ENCODE measurements at places on chromosomes 2 and 18. TPM values are rescaled to one million over a fixed set of nuclear protein-coding genes. Genes with fewer than 3 reads are reported as not detected.
A peak's percentile ranks its signal among the peaks of the same experiment; 100 is the strongest.

DNA sequence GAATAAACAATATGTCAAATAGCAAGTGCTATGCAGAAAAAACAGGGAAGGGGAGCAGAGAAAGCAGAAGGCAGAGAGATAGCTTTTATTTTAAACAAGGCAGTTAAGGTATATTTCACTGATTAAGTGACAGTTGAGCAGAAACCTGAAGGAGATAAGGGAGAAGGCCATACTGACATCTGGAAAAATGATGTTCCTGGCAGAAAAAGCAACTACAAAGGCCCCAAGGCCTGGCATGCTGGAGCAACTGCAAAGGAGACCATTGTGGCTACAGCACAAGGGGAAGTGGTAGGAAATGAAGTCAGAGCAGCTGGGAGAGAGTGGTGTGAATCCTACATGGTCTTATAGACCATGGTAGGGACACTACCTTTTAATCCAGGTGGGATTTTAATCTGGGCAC, 8.9 kb upstream of the PCBP1 start:
- H3K36me3 ChIP-seq, result peaks cover 36% of the 10 kb centered on the region
- peak overlapping the region; percentile 35 for H3K4me3 ChIP-seq
- H3K27ac ChIP-seq, result peak overlapping the region; percentile 82
- H3K4me1 ChIP-seq, result peaks cover 45% of the 10 kb centered on the region
- H3K27me3 ChIP-seq, result no peaks in the 10 kb centered on the region

DNA sequence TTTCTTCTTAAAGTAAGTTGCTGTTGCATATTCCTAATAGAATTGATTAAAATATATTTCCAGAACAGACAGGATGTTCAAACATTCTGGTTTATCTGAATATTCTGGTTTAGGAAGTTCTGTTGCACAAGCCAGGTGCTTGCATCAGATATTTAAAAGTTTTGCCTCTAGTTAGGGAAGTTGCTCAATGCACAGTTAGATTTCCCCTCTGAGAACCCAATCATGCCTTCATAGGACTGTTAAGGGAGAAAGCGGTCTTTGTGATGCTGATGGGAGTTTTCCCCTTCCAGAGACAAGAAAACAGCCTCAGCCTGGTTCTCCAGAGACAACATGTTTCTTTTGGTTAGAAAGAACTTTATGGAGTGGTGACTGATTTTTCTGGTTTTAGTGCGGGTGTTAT, 65.6 kb upstream of the REV1 start:
- DNase-seq, result no peak
- no peak overlapping the region for H3K4me3 ChIP-seq
- no peak overlapping the region for H3K27ac ChIP-seq
- no peaks in the 10 kb centered on the region for H3K36me3 ChIP-seq
- no peaks in the 10 kb centered on the region for H3K27me3 ChIP-seq

RIT2 gene
- not detected for total RNA-seq

- no peak overlapping the region for H3K27ac ChIP-seq
- peaks cover 7% of the 10 kb centered on the region for H3K36me3 ChIP-seq
- no peak for DNase-seq
- peaks cover 15% of the 10 kb centered on the region for H3K27me3 ChIP-seq
- H3K4me1 ChIP-seq, result no peaks in the 10 kb centered on the region
- no peak overlapping the region for H3K4me3 ChIP-seq
Measured at GRCh38 chr2:240229603-240230235, 89.3 kb upstream of the OTOS start.

DNA sequence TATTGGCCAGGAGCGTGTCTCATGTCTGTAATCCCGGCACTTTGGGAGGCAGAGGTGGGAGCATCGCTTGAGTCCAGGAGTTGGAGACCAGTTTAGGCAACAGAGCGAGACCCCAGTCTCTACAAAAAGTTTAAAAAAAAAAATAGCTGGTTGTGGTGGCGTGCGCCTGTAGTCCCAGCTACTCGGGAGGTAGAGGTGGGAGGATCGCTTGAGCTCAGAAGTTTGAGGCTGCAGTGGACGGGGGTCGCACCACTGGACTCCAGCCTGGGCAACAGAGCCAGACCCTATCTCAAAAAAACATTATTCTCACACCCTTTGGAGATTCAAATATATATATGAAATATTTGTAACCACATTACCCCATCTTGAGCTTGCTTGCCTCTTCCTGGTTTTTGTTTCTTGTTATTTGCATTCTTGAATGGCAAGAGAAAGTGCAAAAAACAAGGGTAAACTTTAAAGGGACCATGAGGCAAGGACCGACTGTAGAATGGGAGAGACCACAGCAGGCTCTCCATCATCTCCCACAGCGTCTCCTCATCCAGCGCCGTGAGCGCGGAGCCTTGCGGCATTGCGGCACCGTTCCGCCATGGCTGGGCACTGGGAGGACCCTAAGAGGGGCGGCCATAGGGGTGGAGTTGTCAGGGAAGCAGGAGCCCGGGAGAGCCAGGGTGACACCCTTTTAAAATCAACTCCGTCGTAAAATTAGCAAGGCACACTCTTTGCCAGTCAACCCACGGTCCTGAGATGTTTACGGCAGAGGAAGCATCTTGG, 1.4 kb downstream of the ELP2 start:
- H3K36me3 ChIP-seq, result peaks cover 9% of the 10 kb centered on the region
- H3K27ac ChIP-seq, result peak overlapping the region; percentile 95
- peaks cover 59% of the 10 kb centered on the region for H3K4me1 ChIP-seq
- H3K27me3 ChIP-seq, result no peaks in the 10 kb centered on the region
- no peak for DNase-seq
- peak overlapping the region; percentile 94 for H3K4me3 ChIP-seq

IDH1 gene
- 18.6 TPM for total RNA-seq

DNA sequence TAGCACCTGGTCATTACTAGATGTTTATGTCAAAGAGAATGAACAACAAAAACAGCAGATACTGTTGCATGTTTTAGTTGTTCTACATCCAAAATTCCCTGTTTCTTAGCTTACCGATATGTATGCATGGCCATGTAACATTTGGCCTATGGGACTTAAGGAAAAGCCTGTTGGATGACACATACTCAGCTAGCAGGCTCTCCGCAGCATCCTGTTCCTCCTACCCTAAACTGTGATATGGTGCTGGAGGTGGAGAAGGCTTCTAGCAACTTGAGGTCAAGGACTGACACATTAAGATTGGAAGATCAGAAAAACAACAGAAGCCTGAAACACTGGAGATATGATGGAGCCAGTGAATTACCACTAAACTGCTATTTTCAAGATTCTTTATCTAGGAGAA, 537.8 kb downstream of the LRRTM4 start:
- H3K4me1 ChIP-seq, result no peaks in the 10 kb centered on the region
- no peak overlapping the region for H3K4me3 ChIP-seq
- H3K27ac ChIP-seq, result no peak overlapping the region
- no peaks in the 10 kb centered on the region for H3K27me3 ChIP-seq

- no peaks in the 10 kb centered on the region for H3K4me1 ChIP-seq
- no peak overlapping the region for H3K27ac ChIP-seq
- no peak overlapping the region for H3K4me3 ChIP-seq
- H3K36me3 ChIP-seq, result no peaks in the 10 kb centered on the region
- H3K27me3 ChIP-seq, result peaks cover 10% of the 10 kb centered on the region
- no peak for DNase-seq
Measured at GRCh38 chr2:170162271-170162632, 15.7 kb upstream of the MYO3B start.

DNA sequence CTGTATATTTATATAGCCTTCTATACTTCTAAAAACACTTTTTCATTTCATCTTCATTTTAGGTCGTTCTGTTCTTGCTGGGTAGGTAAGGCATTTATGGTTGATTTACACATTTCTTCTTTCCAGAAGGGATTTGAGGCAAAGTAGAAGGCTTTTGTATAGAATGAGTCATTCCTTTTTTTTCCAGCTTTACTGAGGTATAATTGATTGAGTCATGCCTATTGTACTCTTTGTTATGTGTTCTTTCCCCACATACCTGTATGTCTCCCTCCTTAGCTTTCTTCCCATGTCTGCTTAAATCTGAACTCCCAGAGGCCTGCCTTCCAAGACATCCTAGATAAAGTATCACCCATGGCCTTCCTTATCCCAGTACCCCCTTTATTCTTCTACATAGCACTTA, 4.8 kb upstream of the CDC42EP3 start:
- no peak overlapping the region for H3K4me3 ChIP-seq
- no peaks in the 10 kb centered on the region for H3K27me3 ChIP-seq
- no peak overlapping the region for H3K27ac ChIP-seq
- H3K4me1 ChIP-seq, result peaks cover 11% of the 10 kb centered on the region

MSH2 gene
- 41.9 TPM for total RNA-seq

- H3K27me3 ChIP-seq, result peaks cover 6% of the 10 kb centered on the region
- H3K27ac ChIP-seq, result no peak overlapping the region
- peaks cover 33% of the 10 kb centered on the region for H3K4me1 ChIP-seq
- H3K4me3 ChIP-seq, result no peak overlapping the region
Measured at GRCh38 chr2:102279391-102279735, 32.0 kb upstream of the IL1RL1 start.

MROH2A gene
- not detected for total RNA-seq

CCDC142 gene
- total RNA-seq, result 9.0 TPM

DNA sequence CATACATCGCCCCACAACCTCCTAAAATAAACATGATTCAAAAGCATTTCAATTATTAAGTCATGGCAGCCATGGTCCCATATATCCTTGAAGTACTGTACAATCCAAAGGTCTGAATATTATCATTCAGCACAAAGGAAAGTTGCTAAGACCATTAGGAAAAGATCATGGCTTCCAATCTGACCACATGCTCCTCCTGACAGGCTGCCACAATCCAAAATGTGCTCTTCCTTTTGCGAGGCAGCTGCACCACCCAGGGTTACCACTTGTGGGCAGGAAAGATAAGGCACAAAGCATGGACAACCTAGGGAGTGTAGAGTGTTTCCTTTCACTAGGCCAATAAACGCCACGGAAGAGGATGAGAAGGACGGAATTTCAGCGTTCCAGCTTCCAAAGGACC, 5.4 kb downstream of the BOLA3 start:
- H3K4me1 ChIP-seq, result peaks cover 20% of the 10 kb centered on the region
- no peak overlapping the region for H3K4me3 ChIP-seq
- no peak overlapping the region for H3K27ac ChIP-seq
- no peaks in the 10 kb centered on the region for H3K27me3 ChIP-seq

DNA sequence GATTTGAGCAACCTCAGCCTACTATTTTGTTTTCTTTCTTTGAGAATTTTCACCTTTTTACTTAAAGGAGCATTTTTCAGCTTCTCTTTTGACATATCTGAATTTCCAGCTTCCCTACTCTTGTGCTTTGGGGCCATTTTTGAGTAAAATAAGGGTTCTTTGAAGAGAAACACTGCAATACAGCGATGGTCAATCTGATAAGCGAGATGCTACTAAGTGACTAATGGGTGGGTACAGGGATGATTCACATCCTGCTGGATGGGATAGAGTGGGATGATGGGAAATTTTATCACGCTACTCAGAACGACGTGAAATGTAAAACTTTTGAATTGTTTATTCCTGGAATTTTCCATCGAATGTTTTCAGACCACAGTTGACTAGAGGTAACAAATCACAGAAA, 211.5 kb downstream of the TMEM247 start:
- DNase-seq, result no peak
- no peak overlapping the region for H3K4me3 ChIP-seq
- H3K27ac ChIP-seq, result peak overlapping the region; percentile 26
- no peaks in the 10 kb centered on the region for H3K36me3 ChIP-seq

- H3K4me3 ChIP-seq, result peak overlapping the region; percentile 83
- peak overlapping the region; percentile 4 for H3K27ac ChIP-seq
- H3K27me3 ChIP-seq, result no peaks in the 10 kb centered on the region
Measured at GRCh38 chr18:55477860-55478581, 110.0 kb downstream of the TCF4 start.

- no peak overlapping the region for H3K27ac ChIP-seq
- peaks cover 23% of the 10 kb centered on the region for H3K27me3 ChIP-seq
- H3K36me3 ChIP-seq, result no peaks in the 10 kb centered on the region
- no peaks in the 10 kb centered on the region for H3K4me1 ChIP-seq
- no peak overlapping the region for H3K4me3 ChIP-seq
- no peak for DNase-seq
Measured at GRCh38 chr2:109719871-109720270, 74.2 kb upstream of the RGPD5 start.

DNA sequence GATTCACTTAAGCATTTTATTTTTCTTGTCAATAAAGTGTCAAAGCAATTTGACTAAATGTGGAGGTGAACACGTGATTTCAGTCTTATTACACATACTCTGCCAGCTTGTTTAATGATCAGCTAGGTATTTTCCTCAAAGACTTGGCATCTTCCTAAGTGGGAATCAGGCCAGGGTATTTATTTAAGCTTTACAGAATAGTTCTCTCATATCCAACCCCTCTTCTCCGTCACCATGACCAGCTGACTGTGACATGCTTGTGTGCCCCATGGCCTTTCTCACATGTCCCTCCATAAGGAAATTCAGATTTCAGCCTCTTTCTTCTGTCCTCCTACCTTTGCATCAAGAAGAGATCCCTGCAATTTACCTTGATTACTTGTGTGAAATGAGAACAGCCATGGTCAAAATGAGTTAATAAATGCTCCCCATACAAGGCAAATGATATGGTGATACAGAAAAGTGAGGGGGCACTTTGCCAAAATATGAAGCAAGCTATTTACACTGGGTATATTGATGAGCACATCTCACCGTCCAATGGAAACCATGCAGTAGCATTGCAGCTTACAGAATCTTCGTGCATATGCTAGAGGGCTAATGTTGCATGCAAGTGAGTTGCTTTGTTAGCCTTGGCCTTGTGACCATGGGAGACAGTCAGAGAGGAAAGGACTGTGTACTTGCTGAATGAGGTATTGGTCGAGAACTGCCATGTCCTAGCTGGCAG, 202.2 kb downstream of the RNF152 start:
- no peaks in the 10 kb centered on the region for H3K36me3 ChIP-seq
- no peak for DNase-seq
- H3K27me3 ChIP-seq, result peaks cover 11% of the 10 kb centered on the region
- H3K4me3 ChIP-seq, result no peak overlapping the region
- no peak overlapping the region for H3K27ac ChIP-seq

DNA sequence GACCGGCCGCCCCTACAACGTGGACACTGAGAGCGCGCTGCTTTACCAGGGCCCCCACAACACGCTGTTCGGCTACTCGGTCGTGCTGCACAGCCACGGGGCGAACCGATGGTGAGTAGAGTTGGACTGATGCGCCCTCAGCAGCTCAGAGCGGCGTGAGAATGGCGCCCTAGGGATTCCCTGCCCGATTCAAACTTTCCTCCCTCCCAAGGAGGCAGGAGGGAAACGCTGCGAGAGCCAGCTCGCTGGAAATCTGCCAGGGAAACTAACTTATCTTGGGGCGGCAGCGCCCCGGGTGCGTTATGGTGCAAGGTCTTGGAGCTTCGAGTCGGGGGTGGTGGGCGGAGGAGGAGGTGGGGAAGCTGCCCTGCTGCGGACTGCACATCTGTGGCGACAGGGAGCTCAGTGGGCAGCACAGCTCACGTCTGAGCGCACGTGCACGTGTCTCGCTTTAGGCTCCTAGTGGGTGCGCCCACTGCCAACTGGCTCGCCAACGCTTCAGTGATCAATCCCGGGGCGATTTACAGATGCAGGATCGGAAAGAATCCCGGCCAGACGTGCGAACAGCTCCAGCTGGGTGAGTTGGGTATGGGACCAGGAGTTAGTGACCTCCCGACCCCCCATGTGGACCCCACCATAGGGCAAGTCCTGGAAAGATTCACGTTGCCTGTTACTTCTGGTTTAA, 697 bp downstream of the ITGA4 start:
- no peaks in the 10 kb centered on the region for H3K27me3 ChIP-seq
- peak overlapping the region; percentile 89 for H3K4me3 ChIP-seq
- peaks cover 5% of the 10 kb centered on the region for H3K36me3 ChIP-seq
- H3K27ac ChIP-seq, result peak overlapping the region; percentile 95
